ENCODE measurements at places on chromosomes 2 and 18.

DNA sequence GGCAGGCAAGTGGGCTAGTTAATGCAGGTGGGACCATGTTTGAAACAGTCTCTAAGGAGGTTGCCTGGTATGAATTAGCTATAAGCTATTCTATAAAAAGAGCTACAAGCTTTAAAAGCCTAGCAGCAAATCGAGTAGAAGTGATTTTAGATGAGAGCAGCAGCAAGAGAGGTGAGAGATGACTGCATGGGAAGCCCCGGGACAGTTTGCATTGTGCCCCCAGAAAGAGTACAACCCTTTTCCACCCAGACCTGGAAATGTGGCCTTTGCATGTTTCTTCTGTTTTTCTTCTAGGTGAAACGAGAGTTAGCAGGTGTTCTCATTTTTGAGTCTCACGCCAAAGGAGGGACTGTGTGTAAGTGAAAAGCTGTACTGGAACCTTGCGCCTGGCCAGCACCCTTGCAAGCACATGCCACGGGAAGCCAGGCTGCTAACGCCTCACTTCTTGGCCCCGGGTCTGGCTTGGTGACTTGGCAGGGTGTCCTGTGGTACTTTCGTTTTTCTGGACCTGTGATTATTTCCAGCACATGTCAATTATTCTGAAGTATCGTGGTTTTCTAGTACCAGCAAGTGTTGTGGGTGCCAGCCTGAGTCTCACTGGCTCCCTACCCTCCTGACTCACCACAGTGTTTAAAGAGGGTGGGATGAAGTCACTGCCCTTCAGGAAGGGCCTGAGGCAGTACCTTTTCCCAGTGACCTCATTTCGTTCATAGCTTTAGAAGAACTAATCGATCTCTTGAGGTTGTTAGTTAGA, 90.3 kb upstream of the MAP3K20 start:
- peak; percentile 64 for DNase-seq

DNA sequence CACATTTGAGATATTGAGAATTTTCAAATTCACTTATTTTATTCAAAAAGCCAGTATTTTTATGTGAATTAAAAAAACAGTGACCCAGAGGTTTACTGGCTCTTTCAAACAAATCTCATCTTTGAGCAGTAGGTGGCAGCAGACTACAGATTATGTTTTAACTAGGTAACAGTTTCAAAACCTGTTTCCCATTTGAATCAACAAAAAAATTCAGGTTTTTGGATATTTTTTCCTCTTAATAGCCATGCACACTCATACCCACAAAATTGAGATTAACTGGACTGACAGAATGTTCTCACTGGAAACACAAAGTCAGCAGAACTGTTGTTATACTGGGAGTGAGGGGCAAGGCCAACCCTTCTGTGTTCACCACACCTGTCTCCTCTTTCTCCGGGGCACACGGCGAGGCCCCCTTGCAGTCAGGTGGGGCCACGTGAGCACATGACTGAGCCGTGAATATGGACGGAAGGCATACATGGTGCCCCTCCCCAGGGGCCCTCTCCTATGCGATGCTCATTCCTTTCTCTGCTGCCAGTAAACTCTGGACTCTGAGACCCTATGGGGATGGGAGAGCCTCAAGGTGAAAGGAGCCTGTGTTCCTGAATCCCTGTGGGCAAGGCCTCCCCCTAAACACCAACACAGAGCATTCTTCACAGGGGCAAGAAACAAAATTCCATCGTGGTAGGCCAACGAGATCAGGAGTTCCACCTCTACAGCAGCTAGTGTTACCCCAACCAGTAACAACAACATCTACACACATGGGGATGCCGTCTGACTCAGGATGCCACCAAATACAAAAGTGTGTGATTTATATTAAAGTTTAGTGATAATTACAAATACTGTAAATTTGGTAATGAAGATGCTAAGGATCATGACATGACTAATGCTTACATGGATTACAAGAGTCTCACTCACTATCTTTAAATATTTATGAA, 80.4 kb downstream of the LPIN2 start:
- peak; percentile 76 for DNase-seq

DNA sequence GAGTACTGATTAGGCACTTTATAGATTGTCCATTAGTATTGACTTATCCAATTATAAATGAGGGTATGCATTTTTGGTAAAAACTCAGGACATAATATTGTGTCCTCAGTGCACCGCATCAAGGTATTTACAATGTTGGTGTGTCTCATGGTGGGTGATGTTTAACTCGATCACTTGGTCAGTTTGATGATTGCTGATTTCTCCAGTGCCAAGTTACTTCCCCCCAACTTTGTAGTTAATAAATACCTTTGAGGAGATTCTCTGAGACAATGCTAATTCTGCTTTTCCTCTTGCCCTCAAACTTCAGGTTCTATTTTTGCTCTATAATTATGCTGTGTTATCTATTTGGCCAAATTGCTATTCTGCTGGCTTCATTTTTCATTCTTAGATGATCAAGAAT, 28.2 kb upstream of the SERPINB7 start:
- DNase-seq = no peak

GRCh38 chr18:9058406-9058805, 44.1 kb upstream of the NDUFV2 start:
- DNase-seq = no peak

DNA sequence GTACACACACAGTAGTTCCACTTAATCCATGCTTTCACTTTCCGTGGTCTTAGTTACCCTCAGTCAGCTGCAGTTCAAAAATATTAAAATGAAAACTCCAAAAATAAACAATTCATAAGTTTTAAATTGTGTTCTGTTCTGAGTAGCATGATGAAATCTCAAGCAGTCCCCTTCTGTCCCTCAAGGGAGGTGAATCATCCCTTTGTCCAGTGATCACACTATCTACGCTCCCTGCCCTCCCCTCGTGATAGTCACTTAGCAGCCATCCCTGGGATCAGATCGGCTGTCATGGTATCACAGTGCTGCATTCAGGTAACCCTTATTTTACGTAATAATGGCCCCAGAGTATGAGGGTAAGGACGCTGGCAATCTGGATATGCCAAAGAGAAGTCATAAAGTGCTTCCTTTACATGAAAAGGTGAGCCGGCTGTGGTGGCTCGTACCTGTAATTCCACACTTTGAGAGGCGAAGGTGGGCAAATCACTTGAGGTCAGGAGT, 5.8 kb upstream of the RTN4 start:
- DNase-seq = no peak

GRCh38 chr2:20291106-20291564, 59.5 kb downstream of the PUM2 start:
- DNase-seq = peak; percentile 73

All from G401 (cell line).